ENCODE measurements at places on chromosomes 6 and 20. TPM values are rescaled to one million over a fixed set of nuclear protein-coding genes. Genes with fewer than 3 reads are reported as not detected.

Gene ELOVL2
- total RNA-seq, result not detected

Gene PNLDC1
- 0.42 TPM for total RNA-seq

Gene TBX18
- not detected for total RNA-seq

Gene CST2
- total RNA-seq, result not detected

Gene MYH7B
- total RNA-seq, result 0.20 TPM

DNA sequence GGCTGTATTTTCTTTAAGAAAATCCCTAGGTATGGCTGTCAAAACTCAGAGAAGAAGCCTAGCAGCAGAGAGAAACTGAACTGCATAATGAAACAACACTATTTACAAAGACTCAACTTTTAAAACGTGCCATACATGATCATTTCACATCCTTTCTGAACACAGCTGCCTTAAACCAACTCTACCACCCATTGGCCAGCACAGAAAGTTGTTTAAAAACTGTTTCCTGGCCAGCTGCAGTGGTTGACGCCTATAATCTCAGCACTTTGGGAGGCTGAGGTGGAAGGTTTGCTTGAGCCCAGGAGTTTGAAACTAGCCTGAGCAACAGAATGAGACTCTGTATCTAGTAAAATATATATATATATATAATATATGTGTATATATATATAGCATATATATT lies 336.4 kb upstream of the SOX4 start:
- peaks cover 1% of the 10 kb centered on the region for H3K36me3 ChIP-seq
- peaks cover 7% of the 10 kb centered on the region for H3K27me3 ChIP-seq
- H3K27ac ChIP-seq, result no peak overlapping the region
- DNase-seq, result no peak

DNA sequence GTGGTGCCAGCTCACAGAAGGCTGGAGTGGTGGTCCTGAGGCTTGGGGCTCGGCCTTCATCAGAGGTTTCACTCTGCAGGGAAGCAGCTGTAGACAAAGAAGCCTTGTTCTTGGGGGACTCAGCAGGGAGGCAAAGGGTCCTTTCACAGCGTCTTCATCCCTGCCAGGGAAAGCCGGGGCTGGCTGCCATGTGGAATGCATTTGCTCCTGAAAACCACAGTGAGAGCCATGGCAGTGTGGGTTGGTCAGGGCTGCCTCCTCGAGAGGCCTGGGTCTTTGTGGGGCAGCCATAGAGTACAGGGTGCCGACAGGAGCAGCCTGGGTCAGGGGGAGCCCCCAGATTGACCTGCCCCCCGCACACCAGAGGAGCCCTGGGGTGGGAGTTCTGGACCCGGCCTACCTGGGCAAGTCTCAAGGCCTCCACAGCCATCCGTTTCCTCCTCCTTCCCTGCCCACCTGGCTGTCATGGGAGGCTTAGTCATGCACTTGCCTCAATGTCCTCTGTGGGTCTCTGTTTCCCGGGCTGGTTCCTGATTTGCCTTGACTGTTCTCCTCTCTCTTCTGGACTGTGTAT lies 144.0 kb downstream of the CDC5L start:
- H3K4me3 ChIP-seq, result no peak overlapping the region
- no peak overlapping the region for H3K27ac ChIP-seq
- peaks cover 2% of the 10 kb centered on the region for H3K27me3 ChIP-seq
- H3K4me1 ChIP-seq, result peaks cover 16% of the 10 kb centered on the region
- no peaks in the 10 kb centered on the region for H3K36me3 ChIP-seq

GRCh38 chr6:18246205-18246604 lies 18.1 kb downstream of the DEK start:
- peak overlapping the region; percentile 21 for H3K27ac ChIP-seq
- no peak for DNase-seq
- no peak overlapping the region for H3K4me3 ChIP-seq
- peaks cover 42% of the 10 kb centered on the region for H3K4me1 ChIP-seq
- no peaks in the 10 kb centered on the region for H3K27me3 ChIP-seq
- H3K36me3 ChIP-seq, result peaks cover 84% of the 10 kb centered on the region

GRCh38 chr6:125604257-125604656 lies 145.2 kb upstream of the HEY2 start:
- H3K4me1 ChIP-seq, result no peaks in the 10 kb centered on the region
- H3K4me3 ChIP-seq, result no peak overlapping the region
- H3K36me3 ChIP-seq, result no peaks in the 10 kb centered on the region
- H3K27ac ChIP-seq, result no peak overlapping the region
- H3K27me3 ChIP-seq, result peaks cover 14% of the 10 kb centered on the region
- DNase-seq, result no peak

GRCh38 chr6:28651161-28651560 lies 125.5 kb downstream of the GPX5 start:
- DNase-seq, result no peak
- H3K4me3 ChIP-seq, result no peak overlapping the region
- H3K36me3 ChIP-seq, result no peaks in the 10 kb centered on the region
- H3K27me3 ChIP-seq, result peaks cover 56% of the 10 kb centered on the region
- peaks cover 12% of the 10 kb centered on the region for H3K4me1 ChIP-seq

- H3K27me3 ChIP-seq, result peaks cover 6% of the 10 kb centered on the region
- H3K27ac ChIP-seq, result no peak overlapping the region
- no peaks in the 10 kb centered on the region for H3K4me1 ChIP-seq
Observed at GRCh38 chr6:30013291-30013922, 47.7 kb upstream of the POLR1H start.

DNA sequence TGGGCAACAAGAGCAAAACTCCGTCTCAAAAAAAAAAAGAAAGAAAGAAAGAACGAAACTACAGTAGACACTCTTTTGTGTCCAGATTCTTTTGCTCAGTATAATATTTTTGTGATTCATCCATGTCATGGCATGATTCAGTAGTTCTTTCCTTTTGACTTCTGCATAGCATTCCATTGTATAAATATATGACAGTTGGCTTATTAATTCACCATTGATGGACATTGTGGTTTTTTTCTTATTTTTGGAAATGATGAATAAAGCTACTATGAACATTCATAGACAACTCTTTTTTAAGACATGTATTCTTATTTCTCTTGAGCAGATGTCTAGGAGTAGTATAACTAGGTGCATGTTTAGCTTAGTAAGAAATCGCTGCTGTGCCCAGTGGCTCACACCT lies 10.3 kb upstream of the IER3 start:
- no peak overlapping the region for H3K4me3 ChIP-seq
- H3K4me1 ChIP-seq, result peaks cover 15% of the 10 kb centered on the region
- no peak overlapping the region for H3K27ac ChIP-seq
- H3K27me3 ChIP-seq, result no peaks in the 10 kb centered on the region
- no peaks in the 10 kb centered on the region for H3K36me3 ChIP-seq

DNA sequence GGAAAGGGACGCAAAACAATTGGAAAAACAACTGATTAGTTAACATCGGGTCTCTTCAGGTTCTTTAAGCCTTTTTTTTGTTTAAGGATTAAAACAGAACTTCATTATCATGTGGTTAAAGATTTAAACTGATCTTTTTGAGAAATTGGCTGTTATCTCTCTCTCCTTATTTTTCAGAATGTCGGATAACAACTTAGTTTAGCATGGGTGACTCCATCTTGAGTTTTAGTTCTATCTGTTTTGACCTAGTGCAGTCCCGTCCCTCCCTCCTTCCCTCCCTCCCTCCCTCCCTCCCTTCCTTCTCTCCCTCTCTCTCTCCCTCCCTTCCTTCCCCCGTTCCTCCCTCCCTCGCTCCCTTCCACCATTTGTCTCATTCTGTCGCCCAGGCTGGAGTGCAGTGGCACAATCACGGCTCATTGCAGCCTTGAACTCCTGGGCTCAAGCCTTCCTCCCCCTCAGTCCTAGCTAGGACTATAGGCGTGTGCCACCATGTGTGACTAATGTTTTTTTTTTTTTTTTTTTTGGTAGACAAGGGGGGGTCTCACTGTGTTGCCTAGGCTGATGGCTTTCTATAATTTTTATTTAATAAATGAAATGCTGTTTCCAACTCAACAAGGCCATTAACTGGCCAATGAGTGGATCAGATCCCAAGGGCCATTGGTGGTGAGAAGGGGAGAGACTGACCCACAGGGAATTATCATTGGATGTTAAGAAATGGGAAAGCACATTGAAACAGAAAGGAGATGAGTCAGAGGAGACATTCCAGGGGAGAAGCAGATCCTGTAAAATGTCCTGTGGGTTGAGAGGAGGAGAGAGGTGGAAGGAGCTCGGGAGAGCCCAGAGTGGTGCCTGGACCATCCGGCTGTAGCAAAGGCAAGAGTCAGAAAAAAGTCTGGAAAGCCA lies 13.6 kb downstream of the BAK1 start:
- H3K36me3 ChIP-seq, result peaks cover 17% of the 10 kb centered on the region
- H3K4me1 ChIP-seq, result peaks cover 14% of the 10 kb centered on the region
- H3K4me3 ChIP-seq, result no peak overlapping the region
- H3K27me3 ChIP-seq, result no peaks in the 10 kb centered on the region
- no peak overlapping the region for H3K27ac ChIP-seq

DNA sequence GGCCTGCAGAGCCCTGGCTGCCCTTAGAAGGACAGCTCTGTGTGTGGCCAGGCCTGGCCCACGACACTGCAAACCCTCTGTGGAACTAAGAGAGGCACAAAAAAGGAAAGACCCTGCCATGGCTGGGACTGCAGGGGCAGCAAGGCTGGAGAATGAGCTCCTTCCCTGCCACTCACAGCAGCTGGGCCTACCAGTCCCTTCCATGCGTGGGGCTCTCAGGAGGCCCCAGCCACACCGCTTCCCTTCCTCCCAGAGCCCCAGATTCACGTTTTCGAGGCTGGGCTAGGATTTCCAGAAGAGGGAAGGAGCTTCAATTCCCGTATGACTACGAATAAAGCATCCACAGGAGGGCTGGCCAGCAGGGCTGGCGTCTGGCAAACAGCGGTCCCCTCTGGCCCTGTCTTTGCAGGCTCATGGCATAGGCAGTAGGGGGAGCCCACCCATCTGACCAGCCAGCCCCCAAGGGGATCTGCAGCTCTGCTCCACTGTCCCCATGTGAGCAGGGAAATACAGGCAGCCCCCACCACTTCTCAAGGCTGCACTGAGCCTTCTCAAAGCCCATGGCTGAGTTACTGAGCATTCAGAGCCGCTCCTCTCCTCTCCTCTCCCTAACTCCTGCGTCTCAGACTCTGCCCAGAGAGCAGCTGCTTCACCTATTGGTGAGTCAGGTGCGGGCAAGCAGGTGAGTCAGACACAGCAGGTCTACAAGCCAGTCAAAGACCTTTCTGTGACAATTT lies 53.1 kb downstream of the NINL start:
- H3K4me1 ChIP-seq, result peaks cover 1% of the 10 kb centered on the region
- no peak overlapping the region for H3K4me3 ChIP-seq
- H3K36me3 ChIP-seq, result no peaks in the 10 kb centered on the region
- no peak for DNase-seq
- H3K27ac ChIP-seq, result no peak overlapping the region

Data from activated naive CD8-positive, alpha-beta T cell treated with anti-CD3 and anti-CD28 coated beads, Interleukin-2, amount 10 ng/mL, durations not matched to agents 7 days and 5 days (primary cell).